ENCODE measurements at places on chromosomes 12 and 14.

GRCh38 chr12:60475825-60476224, 880.0 kb downstream of the SLC16A7 start:
- H3K36me3 ChIP-seq = no peaks in the 10 kb centered on the region
- no peak for DNase-seq
- no peak overlapping the region for H3K4me3 ChIP-seq
- H3K27ac ChIP-seq = peak overlapping the region; percentile 96
- H3K27me3 ChIP-seq = no peaks in the 10 kb centered on the region
- H3K4me1 ChIP-seq = peaks cover 21% of the 10 kb centered on the region

GRCh38 chr12:72510772-72511171, 238.6 kb downstream of the TRHDE start:
- peaks cover 19% of the 10 kb centered on the region for H3K4me1 ChIP-seq
- no peaks in the 10 kb centered on the region for H3K27me3 ChIP-seq
- no peaks in the 10 kb centered on the region for H3K36me3 ChIP-seq
- no peak overlapping the region for H3K4me3 ChIP-seq

- H3K4me3 ChIP-seq = peak within 1 kb of the TSS; percentile 58
- H3K27me3 ChIP-seq = no peaks in the 10 kb centered on the region
- H3K36me3 ChIP-seq = no peaks in the 10 kb centered on the region
- peaks cover 50% of the 10 kb centered on the region for H3K4me1 ChIP-seq
- peak within 1 kb of the TSS; percentile 78 for H3K27ac ChIP-seq
Observed at GRCh38 chr12:119178544-119179334, at the start of gene HSPB8. HSPB8 (plus strand) TSS chr12:119178931; CDS start chr12:119179313, 382 bp downstream.

- H3K27me3 ChIP-seq = no peaks in the 10 kb centered on the region
- H3K4me3 ChIP-seq = no peak overlapping the region
- peak overlapping the region; percentile 89 for H3K27ac ChIP-seq
- no peak for DNase-seq
- H3K36me3 ChIP-seq = no peaks in the 10 kb centered on the region
- peaks cover 64% of the 10 kb centered on the region for H3K4me1 ChIP-seq
Observed at GRCh38 chr14:91367173-91368171, 50.1 kb downstream of the CCDC88C start.

- H3K27me3 ChIP-seq = no peaks in the 10 kb centered on the region
- no peak for DNase-seq
- H3K36me3 ChIP-seq = peaks cover 69% of the 10 kb centered on the region
- peaks cover 27% of the 10 kb centered on the region for H3K4me1 ChIP-seq
- H3K4me3 ChIP-seq = peak overlapping the region; percentile 84
Observed at GRCh38 chr12:2797721-2798418, 3.1 kb downstream of the FKBP4 start.

- no peak for DNase-seq
- peaks cover 49% of the 10 kb centered on the region for H3K36me3 ChIP-seq
- no peaks in the 10 kb centered on the region for H3K27me3 ChIP-seq
- H3K4me3 ChIP-seq = no peak overlapping the region
Observed at GRCh38 chr12:22059976-22060647, 14.1 kb downstream of the CMAS start.

DNA sequence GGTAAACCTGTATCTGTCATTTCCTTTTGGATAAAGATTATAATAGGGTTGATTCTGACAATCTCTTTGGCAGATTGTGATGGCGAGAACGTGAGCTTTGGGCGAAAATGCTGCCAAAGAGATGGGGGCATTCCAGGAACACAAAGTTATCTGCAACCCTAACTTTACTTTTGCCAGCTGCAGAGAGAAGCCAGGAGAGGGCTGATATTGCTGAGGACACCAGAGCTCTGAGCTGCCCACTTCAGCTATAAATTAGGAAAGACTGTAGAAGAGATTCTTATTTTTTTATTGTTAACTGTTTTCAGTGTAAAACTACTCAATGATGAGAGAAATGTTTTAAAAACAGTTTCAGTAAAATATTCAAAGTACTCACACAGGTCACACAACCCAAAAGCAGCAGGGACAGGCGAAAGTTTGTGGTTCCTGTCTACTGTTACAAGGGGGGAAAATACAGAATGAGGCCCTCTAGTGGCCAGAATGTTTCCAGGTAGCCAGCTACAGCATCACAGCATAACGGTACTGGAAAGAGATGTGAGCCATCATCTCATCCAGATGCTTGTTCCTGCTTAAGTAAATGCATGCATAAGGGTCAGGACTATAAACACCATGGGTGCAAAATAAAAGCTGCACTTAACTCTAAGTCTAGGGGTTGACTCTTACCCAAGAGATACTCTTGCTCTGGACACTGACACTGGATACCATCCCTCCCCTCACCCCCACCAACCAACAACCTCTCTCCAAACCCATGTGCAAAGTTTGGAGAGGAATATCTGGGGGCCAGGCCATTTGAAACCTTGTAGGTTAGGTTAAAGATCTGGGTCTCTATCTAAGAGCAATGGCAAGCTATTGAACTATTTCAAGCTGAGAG, 498.4 kb downstream of the RMST start:
- no peak overlapping the region for H3K27ac ChIP-seq
- H3K27me3 ChIP-seq = no peaks in the 10 kb centered on the region
- H3K36me3 ChIP-seq = peaks cover 10% of the 10 kb centered on the region
- H3K4me3 ChIP-seq = no peak overlapping the region

DNA sequence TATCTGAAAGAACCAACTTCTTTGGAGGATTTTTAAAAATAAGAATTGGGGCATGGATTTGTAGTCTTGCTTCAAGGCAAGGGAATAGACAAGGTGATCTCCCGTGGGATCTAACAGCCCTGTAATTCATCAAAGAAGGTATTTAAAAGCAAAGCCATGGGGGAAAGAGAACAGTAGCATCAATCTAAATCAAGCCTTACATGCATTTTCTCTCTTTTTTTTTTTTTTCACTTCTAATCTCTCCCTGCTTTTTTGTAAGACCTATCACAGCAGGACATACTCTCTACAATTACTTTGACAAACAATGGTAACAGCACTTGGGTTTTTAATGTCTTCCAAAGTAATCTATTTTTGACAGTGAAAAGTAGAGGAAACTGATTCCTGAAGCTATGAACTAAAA, 367.9 kb downstream of the PAWR start:
- H3K4me3 ChIP-seq = no peak overlapping the region
- H3K4me1 ChIP-seq = peaks cover 47% of the 10 kb centered on the region
- no peaks in the 10 kb centered on the region for H3K36me3 ChIP-seq
- H3K27ac ChIP-seq = no peak overlapping the region

DNA sequence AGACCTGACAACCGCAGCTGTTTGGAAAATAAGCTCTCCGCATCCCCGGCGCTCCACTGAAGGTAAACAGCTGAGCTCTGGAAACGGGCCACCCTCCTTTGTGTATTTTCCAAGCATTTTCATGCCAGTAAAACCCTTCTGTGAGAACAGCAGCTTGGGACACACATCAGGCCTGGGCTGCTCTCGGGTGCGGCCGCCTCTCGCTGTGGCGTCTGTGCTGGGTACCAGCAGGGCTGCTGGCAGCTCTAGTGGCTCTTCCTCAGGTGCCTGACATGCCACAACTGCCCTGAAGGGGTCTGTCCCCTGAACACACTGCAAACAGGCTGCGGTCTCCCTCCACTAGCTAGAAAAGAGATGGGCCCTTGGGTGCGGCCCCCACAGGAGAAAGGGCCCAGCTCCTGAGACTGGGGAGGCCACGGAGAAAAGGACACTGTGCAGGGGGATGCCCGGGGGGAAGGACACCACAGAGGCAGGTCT, 96.3 kb downstream of the ITPK1 start:
- H3K36me3 ChIP-seq = peaks cover 8% of the 10 kb centered on the region
- H3K27me3 ChIP-seq = no peaks in the 10 kb centered on the region
- H3K4me3 ChIP-seq = no peak overlapping the region
- no peak for DNase-seq
- 0 out of 2 replicates have a peak overlapping the region, but pooled peaks have one; percentile 68 for H3K27ac ChIP-seq
- peaks cover 55% of the 10 kb centered on the region for H3K4me1 ChIP-seq

GRCh38 chr14:99274346-99275221, 2.6 kb upstream of the BCL11B start:
- H3K36me3 ChIP-seq = no peaks in the 10 kb centered on the region
- H3K4me1 ChIP-seq = peaks cover 40% of the 10 kb centered on the region
- H3K27me3 ChIP-seq = no peaks in the 10 kb centered on the region
- H3K27ac ChIP-seq = peak overlapping the region; percentile 45
- peak; percentile 93 for DNase-seq
- H3K4me3 ChIP-seq = peak overlapping the region; percentile 84

DNA sequence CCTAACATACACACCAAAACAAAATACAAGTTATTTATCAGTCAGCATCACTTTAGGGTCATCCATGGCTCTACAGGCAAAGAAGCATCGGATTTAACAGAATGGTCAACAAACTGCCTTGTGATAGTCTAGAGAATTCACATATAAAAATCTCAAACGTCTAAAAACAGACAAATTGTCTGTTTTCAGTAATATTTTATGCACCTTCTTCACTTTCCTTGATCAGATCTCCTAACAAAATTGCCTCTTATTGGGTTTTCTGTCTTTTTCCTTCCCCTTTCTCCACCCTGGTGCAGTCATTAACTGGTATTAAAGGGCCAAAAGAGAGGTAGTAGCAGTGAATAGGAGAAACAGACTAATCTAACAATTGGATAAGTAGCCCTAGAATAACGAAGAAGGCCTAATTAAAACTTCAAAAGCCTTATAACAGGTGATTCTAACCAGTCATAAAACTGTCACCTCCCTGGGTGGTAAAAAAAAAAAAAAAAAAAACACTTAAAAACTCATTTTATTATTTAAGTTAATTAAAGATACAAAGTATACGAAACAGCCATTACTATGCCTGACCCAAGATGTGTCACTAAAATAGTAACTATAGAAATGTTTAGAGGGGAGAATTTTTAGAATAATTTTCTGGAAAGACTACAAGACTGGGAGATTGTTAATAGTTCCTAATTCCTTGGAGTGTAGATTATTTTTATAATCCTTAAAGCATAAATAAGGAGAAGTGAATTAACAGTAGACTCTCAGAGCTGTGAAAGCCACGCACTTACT, 1.5 kb downstream of the KIF21A start:
- peaks cover 60% of the 10 kb centered on the region for H3K4me1 ChIP-seq
- H3K4me3 ChIP-seq = peak overlapping the region; percentile 90
- H3K27ac ChIP-seq = 0 out of 2 replicates have a peak overlapping the region, but pooled peaks have one; percentile 17
- H3K36me3 ChIP-seq = no peaks in the 10 kb centered on the region
- no peak for DNase-seq

GRCh38 chr14:74299061-74299545, 3.6 kb downstream of the ABCD4 start:
- peaks cover 11% of the 10 kb centered on the region for H3K4me1 ChIP-seq
- no peak for DNase-seq

GRCh38 chr14:52609445-52610044, 56.9 kb downstream of the GPR137C start:
- no peak overlapping the region for H3K27ac ChIP-seq
- no peaks in the 10 kb centered on the region for H3K27me3 ChIP-seq
- H3K4me3 ChIP-seq = no peak overlapping the region

- peaks cover 5% of the 10 kb centered on the region for H3K27me3 ChIP-seq
- no peak overlapping the region for H3K4me3 ChIP-seq
- DNase-seq = no peak
- H3K27ac ChIP-seq = no peak overlapping the region
- H3K36me3 ChIP-seq = peaks cover 17% of the 10 kb centered on the region
Observed at GRCh38 chr12:1855241-1855640, 34.9 kb downstream of the LRTM2 start.

DNA sequence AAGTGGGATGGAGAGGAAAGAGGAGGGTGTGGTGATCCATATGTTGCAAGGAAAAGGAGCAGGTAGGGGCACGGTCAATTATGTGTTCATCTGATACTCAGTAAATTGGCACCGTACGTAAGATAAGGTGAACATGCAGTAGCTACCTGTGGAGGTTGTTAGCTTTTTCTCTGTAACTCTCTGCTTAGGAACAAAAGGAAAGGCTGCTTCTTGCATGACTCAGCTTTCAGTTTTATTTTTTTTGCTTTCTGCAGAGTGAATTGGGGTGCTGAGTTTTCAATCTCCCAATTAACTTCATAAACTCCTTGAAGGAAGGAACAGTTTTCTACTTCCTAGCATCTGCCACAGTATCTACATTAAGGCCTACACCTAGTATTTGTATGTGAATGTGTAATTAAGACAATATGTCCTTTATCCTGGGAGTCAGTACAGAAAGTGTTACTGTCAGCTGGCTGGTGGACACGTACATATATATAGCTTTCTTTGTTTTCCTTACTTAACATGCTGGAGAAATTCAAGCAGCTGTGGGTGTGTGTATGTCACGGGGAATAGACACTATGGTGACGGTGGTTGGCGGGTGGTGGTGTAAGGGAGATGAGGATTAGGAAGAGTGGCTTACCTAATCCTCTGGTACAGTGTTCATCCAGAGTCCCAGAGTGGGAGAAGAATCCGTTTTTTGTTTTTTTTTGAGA, 40.1 kb upstream of the WNK1 start:
- no peak overlapping the region for H3K4me3 ChIP-seq
- H3K36me3 ChIP-seq = no peaks in the 10 kb centered on the region
- no peaks in the 10 kb centered on the region for H3K27me3 ChIP-seq
- no peak for DNase-seq

- no peak overlapping the region for H3K27ac ChIP-seq
- H3K4me1 ChIP-seq = no peaks in the 10 kb centered on the region
- 0 out of 2 replicates have a peak, but pooled peaks cover 6% of the 10 kb centered on the region for H3K36me3 ChIP-seq
- H3K27me3 ChIP-seq = no peaks in the 10 kb centered on the region
- no peak for DNase-seq
Observed at GRCh38 chr12:27693403-27693802, 2.8 kb upstream of the REP15 start.

- no peaks in the 10 kb centered on the region for H3K27me3 ChIP-seq
- no peak overlapping the region for H3K27ac ChIP-seq
- no peak overlapping the region for H3K4me3 ChIP-seq
- no peaks in the 10 kb centered on the region for H3K36me3 ChIP-seq
Observed at GRCh38 chr12:113897406-113897805, 68.7 kb downstream of the RBM19 start.

DNA sequence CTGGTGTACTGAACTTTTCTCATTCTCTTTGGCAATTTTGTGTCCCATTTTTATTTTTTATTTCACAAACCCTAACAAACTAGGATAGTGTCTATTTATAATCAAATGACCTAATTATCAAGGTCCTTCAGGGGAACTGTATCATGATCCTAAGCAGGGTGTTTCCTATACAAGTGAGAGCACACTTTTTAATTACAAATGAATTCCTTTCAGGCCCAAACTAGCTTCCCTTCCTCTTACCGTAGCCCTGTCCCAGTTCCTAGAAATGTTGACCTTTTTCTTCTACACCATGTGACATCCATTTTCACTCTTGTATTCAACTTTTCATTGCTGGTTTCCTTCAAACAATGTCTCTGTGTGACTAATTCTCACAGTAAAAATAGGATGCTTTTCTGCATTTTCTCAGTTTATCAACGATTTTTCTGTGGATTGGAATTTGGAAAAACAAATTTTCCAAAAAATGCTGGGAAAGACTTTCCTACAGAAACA, 411.4 kb downstream of the CCDC91 start:
- peaks cover 5% of the 10 kb centered on the region for H3K36me3 ChIP-seq
- no peak overlapping the region for H3K27ac ChIP-seq
- H3K4me1 ChIP-seq = peaks cover 14% of the 10 kb centered on the region
- H3K4me3 ChIP-seq = no peak overlapping the region

DNA sequence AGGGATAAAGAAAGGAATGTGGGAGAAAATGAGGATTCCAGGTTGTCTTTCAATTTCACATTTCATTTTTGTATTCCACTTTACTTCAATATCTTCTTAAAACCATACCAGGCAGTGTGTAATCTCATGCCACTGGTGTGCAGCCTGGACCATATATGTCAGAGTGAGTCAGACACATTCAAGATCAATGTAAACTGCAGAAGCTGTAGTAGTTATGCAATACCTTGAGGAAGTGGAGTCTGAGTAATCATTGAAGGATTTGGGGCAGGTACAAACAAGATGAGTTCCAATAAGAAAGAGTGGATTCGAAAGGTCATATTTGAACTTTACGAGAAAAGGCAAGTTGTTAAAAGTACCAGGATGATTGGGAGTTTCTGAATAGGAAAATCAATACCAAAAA, 14.1 kb downstream of the PLCZ1 start:
- DNase-seq = no peak
- H3K36me3 ChIP-seq = no peaks in the 10 kb centered on the region
- H3K4me3 ChIP-seq = no peak overlapping the region
- peaks cover 7% of the 10 kb centered on the region for H3K4me1 ChIP-seq
- no peak overlapping the region for H3K27ac ChIP-seq
- no peaks in the 10 kb centered on the region for H3K27me3 ChIP-seq
